Cerebellar nuclear complex (tissue), 1 donor: ENCODE measurements at places on chromosomes 1 and 21.

GRCh38 chr1:39332291-39332690 lies 127.8 kb downstream of the MACF1 start:
- DNase-seq: no peak

GRCh38 chr1:159880430-159880829 lies 18.0 kb upstream of the VSIG8 start:
- no peak for DNase-seq

DNA sequence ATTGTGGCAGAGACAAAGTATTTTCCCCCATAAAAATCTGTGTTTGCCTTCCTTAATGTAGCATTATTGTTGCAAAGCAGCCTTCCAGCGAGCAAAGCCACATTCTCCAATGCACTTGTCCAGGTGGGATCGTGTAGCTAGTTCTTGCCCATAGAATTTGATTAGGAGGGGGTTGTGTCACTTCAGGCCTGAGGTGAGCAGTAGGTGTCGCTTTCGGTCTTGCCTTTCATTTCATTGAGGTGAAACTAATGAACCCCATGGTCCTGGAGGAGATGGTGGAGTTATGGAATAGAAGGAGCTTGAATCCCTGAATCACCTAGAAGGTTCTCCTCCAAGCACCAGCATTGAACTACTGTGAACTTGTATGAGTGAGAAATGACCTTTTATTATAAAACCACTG lies 318.9 kb upstream of the PBX1 start:
- DNase-seq: no peak

DNA sequence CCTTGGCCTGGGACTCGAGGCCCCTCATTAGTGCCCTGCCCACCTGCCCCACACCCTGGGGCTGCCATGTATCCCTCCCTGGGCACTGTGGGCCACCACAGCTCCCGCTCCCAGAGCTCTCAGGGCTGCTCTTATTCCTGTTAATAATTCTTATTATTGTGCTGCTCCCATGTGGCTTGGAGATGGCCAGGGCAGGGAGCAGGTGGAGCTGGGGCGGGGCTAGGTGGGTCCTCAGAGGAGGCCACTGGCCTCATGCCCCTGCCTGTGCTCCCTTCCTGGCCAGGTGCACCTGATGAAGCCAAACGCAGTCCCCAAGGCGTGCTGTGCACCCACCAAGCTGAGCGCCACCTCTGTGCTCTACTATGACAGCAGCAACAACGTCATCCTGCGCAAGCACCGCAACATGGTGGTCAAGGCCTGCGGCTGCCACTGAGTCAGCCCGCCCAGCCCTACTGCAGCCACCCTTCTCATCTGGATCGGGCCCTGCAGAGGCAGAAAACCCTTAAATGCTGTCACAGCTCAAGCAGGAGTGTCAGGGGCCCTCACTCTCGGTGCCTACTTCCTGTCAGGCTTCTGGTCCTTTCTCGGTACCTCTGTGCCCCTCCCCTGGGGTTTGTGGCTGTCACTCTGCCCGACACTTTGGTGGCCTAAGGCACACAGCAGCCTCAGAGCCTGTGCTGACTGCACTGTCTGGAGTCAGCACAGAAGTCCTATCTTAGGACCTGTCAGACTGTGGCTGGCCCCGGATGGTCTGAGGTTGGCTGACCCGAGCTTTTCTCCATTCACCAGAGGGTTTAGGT lies 34.1 kb downstream of the BMP8A start:
- DNase-seq: no peak

DNA sequence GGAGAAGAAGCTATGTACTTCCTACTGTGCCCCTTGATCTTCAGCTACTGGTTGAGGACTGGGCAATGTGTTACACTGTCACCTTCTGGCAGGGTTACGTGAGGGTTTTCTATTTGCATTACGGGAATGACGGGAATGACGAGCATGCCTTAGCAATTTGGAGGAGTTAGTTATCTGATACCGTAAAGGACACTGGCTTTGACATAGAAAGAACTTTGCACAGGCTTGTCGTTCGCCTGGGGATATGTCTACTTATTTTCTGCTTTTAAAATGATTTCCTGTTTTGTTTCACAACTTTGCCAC lies 19.8 kb upstream of the ACBD6 start:
- no peak for DNase-seq

- no peak for DNase-seq
These were observed 16.1 kb downstream of the TIE1 start for GRCh38 chr1:43316738-43317520.

GRCh38 chr1:226226601-226227000 lies 3.1 kb downstream of the MIXL1 start:
- DNase-seq: no peak

DNA sequence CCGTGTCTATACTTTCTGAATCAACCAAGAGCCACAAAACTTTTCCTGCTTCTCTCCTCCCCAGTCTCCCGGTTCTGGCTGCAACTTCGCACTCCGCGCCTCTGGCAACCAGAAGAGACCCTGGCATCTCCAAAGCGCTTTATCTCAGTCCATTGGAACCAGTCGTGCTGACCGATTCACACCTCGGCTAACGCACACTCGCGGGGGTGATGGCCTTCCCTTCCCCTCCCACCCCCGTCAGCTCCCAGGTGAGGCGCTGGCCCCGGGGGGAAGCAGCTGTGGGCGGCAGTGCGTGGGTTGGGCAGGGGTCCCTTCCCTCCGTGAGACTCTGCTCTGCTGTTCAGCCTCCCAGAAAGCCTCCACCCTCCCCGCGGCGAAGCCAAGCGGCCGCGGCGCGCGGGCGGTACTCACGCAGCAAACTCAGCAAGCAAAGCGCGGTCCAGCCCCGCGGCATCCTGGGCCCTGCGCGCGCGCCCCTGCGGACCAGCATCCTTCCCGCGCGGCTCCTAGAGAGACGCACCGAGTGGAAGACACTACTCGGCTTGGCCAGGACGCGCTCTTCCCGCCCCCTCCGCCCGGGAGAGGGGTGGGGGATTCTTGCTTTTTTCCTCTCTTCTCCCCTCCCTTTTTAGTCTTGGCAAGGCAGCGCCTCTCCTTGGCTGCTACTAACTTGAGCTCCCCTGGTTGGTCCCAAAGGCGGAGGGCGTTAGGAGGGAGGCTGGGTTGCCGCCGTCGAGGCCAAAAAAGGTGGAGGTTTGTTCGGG lies at the start of gene CD34:
CD34 (minus strand) TSS at position 535 of the 764 bp plus-strand sequence; CDS start at position 490, 45 bp downstream.
- no peak for DNase-seq

GRCh38 chr1:62444701-62445100 lies 7.9 kb downstream of the USP1 start:
- DNase-seq: no peak

- no peak for DNase-seq
These were observed 55.2 kb upstream of the MRPS6 start for GRCh38 chr21:34018185-34018584.

GRCh38 chr1:231919886-231920285 lies 293.3 kb downstream of the DISC1 start:
- DNase-seq: no peak

GRCh38 chr1:70818401-70818800 lies 229.2 kb downstream of the PTGER3 start:
- no peak for DNase-seq

GRCh38 chr1:172180501-172181285 lies 239.8 kb upstream of the C1orf105 start:
- no peak for DNase-seq

- DNase-seq: no peak
These were observed 82.9 kb downstream of the ITPKB start for GRCh38 chr1:226656201-226656600.

- no peak for DNase-seq
These were observed 116.0 kb downstream of the MIS18A start for GRCh38 chr21:32162727-32163320.

GRCh38 chr1:77590651-77591050 lies 91.8 kb downstream of the ZZZ3 start:
- DNase-seq: no peak

GRCh38 chr1:216919060-216919970 lies 196.1 kb upstream of the ESRRG start:
- no peak for DNase-seq

GRCh38 chr1:245686006-245686405 lies 531.2 kb downstream of the KIF26B start:
- DNase-seq: no peak

DNA sequence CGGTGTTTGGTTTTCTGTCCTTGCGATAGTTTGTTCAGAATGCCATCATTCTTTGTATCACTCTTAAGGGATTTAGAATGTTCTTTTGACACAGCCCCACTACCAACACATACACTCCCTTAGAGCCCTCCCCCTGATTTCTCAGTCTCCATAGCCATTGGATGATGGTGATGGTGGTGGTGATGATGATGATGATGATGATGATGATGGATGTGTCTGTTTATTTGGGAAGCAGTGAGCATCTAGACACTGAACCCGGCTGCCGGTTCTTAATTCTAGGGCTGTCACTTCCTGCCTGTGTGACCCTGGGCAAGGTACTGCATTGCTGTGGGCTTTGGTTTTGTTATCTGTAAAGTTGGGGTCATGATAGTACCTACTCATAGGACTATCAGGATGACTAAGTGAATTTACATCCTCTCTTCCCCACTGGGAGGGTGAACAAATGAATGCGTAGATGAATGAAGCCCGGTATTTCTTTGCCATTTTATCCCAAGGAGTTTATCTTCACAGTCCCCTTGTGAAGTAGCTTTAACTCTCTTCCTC lies 100.7 kb downstream of the HUNK start:
- no peak for DNase-seq

DNA sequence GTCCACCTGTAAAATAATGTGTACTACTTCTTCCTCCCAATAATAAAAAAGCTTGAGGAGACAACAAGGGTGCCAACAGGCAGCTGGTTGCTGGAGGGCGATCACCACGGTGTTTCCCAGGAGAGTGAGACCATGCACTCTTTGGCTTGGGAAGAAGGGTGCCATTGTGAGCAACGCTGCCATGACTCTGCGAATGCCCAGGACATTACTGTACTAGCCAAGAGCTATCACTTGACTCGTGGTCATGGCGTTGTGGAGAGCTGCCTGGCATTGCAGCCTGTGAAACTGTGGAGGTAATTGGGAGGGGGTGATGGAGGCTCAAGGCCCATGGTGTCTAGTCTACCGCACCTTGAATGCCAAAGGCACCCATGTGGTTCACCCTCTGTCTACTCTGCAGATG lies 14.6 kb upstream of the PRMT2 start:
- no peak for DNase-seq

DNA sequence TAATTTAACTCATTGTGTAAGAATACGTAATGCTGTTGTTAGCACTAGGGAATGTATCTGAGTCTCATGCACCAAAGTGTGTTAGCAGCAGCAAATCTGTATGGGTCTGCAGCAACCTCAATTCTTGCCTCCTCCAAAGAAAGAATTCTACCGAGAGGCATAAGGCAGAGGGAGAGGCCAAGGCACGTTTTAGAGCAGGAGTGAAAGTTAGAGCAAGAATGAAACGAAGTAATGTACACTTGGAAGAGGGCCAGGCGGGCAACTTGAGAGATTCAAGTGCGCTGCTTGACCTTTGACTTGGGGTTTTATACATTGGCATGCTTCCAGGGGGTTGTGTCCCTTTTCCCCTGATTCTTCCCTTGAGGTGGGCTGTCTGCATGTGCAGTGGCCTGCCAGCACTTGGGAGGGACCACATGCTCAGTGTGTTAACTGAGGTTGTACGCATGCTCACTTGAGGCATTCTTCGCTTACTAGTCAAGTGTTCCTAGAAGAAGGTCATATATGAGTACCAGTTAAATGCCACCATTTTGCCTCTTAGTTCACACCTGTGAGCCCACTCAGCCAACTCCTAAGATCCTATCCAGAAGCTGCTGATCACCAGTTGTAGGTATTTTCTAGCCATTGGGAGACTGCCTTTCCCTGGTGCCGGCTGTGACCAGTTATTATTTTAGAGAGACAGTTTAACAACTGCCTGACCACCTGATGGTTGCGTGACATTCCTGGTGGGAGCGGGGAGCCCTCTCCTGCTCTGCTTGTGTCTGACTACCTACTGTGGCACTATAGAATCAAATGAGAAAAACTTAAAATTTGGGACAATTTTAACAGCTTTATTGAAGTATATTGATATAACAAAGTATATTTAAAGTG lies 2.7 kb upstream of the CNN3 start:
- no peak for DNase-seq
